NCI-H510A treated with DMSO at 0.1 percent for 48 hours (cell line): ENCODE measurements at places on chromosomes 4 and X.

- peak; percentile 53 for DNase-seq
Observed at GRCh38 chr4:173056710-173057109, 111.9 kb upstream of the GALNT7 start.

DNA sequence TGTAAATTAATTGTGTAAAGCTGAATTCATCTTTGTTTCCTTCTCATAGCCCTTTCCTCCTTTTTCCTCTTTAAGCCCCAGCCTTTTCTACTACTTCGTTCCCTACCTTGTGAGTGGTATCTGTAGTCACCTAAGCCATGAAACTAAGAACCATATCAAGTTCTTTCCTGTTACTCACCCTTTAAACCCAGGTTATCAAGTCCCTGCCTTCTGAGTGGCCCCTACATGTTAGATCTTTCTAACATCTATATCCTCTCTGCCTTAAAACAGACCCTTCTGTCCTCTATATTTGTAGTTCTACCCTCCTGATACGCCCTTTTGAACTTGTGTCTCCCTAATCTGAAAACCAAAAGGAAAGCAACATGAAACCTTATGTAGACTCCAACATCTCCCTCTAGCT is 7.2 kb downstream of the AP1AR start:
- no peak for DNase-seq

DNA sequence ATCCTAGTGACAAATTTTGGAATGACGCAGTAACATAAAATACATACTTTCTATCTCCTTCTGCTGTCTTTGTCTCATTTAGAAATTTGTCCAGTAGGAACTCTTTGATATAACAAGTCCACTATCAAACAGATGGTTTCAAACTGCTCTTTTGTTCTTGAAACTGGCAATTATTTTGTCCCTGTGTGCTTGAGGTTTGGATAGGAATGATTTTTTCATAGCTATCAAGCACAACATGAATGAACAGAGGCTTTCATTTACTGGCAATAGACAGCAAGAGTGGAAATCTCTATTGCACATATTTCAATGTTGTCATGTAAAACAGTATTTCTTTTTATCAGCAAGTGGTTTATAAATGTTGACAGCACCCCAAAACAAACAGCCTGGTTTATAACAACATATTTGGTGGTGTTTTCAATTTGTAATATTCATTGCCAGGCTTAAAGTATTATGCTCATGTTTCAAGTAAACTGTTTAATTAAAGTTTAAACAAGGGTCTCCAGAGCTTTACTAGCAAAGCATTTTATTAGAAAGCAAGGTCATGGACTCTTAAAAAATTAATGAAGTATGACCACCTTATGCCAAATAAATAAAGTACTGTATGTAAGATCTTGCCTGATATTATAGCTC is 60.0 kb downstream of the TIGD2 start:
- DNase-seq = no peak

DNA sequence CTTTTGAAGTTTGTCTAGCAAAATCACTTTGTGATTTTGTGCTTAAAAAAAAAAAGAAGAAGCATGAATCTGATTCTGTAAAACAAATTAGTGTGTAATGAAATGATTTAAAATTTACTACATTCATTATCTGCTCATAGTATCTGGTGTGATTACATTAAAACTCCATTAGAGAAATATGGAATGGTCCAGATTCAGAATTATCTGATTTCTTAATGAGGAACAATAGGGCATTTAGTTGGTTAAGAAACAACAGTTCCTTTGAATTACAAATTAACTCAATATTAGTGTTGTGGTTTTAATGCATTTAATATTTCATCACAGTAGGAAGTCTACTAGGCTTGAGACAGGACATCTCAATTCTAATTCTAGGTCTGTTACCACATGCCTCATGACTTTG is 57.9 kb upstream of the PDHA1 start:
- no peak for DNase-seq

- no peak for DNase-seq
Observed at GRCh38 chr4:152885185-152885584, 50.9 kb upstream of the FHDC1 start.

- DNase-seq = no peak
Observed at GRCh38 chr4:142129931-142130330, 493.5 kb downstream of the IL15 start.

DNA sequence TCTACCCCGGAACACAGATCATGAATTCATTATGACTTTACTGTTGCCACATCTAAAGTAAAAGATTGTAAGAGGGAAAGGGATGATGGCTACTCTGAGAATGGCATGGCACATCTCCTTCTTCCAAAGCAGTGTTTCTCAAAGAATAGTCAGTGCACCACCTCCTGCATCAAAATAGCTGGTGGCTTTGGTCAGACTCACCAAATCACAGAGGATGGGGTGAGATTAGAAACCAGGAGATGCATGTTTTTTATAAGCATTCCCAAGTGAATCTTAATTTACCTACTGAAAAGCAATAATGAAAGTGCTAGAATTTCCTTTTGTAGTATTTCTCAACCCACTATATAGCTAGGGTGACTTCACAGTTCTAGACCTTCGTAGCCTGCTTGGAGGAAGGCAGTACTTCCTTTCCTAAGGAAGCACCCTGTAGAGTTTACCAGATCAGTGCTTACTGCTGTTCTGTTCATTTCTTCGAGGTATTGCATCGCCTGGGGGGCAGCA is 340.8 kb upstream of the KLF3 start:
- DNase-seq = no peak

DNA sequence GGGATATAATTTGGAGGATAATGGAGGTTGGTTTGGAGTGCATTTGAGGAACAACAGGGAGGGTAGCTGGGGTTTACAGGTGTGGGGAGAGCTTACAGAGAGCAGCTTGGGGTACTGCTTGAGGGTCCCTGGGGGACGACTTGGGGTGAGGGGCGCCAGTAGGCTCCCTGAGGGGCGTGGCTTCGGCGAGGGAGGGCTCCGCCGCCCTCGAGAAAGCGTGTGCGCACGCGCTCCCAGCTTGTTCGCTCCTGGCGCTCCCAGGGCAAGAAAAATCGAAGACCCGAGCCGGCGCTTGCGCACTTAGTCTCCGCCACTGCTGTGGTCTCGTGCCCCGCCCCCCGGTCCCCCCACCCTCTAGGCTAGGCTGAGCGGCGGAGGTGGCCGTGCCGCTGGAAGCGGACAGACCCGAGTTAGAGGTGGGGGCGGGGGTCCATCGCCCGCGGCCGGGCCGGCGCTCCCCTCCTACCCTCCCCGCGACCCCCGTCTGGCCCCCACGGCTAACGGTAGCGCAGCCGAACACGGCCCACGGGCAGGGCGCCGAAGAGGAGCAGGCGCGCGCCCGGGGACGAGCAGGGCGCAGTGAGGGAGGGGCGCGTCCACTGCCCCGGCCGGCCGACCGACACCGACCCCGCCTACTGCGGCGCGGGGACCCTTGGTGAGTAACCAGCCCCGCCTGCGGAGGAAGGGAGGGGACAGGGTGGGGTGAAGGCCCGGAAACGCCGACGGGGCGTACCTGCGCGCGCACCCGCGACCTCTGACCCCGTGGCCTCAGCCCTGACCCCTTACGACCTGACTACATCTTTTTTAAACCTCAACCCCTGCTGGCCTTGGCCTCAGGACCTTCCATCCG is 5.4 kb upstream of the CCDC120 start:
- DNase-seq = peak; percentile 44

- no peak for DNase-seq
Observed at GRCh38 chr4:181488926-181489325, 754.3 kb upstream of the TENM3 start.

- DNase-seq = no peak
Observed at GRCh38 chrX:18031726-18032375, 170.8 kb upstream of the RAI2 start.

DNA sequence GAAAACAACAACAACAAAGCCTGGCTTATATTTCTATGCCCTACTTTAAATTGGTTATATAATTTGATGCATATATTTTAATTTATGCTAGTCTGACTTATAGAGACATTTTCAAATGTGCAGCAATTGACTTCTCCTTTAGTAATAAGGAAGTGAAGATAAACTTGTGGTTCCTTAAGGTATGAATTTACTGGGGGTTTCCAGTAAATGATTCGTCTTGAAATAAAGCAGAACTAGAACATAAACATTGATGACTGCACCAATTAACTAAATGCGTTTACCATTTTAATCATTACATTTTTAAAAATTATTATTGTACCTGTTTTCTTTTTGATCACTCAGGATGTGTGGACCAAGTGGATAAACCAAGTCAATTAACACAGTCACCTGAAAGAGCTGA is 99.6 kb upstream of the CCSER1 start:
- no peak for DNase-seq

DNA sequence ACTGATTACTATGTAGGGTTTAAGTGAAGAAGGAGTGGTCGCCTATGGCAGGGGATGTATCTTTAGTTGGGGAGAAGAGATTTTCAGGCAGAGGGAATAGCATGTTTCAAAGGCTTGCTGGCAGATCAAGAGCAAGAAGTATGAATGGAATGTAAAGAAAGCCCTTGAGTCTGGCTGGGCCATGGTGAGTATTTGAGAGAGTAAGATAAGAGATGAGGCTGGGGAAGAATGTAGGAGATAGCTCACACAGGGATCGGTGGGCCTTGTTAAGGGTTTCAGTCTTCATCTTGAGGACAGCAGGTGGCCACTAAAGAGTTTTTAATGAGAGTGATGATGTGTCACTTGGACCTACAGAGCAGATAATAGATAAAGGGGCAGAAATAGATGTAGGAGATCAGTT is 319.1 kb upstream of the RPS6KA3 start:
- DNase-seq = no peak

GRCh38 chr4:41537292-41537890 is 566 bp upstream of the LIMCH1 start:
- no peak for DNase-seq

DNA sequence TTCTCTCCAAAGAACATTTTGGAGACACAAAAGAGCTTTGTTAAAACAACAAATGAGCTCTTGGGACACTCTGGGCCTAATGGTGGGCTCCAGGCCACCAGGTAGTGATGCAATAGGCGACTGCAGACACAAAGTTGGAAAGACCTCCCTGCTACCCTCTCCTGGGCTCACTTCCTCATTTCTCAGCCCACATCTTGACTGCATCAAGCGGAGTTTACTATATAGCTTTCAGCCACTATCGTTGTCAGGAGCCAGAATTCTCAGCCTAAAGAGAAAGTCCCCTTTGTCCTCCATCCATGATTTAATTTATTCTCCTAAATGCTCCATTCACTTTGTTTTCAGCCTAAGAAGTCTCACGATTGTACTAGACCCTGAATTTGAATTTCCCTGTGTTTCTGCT is 114.9 kb downstream of the EFHC2 start:
- DNase-seq = no peak

DNA sequence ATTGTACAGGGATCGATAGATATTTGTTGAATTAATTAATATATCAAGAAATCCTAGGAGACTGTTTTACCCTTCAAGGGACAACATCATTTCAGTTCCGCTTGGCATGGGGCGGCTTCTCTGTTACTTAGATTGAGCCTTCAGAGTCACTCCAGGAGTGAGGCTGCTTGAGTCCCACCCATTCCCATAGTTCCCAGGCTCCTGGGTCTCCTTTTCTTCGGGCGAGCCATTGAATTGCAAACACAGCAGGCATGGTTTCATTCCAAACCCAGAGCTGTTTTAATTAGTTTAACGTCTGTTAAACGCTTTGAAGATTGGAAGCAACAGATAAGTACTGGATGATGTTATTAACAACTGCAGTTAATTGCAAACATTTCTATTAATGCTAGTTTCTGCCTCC is 571 bp upstream of the EDA start:
- DNase-seq = no peak

GRCh38 chr4:79977131-79977840 is 95.7 kb downstream of the ANTXR2 start:
- no peak for DNase-seq

DNA sequence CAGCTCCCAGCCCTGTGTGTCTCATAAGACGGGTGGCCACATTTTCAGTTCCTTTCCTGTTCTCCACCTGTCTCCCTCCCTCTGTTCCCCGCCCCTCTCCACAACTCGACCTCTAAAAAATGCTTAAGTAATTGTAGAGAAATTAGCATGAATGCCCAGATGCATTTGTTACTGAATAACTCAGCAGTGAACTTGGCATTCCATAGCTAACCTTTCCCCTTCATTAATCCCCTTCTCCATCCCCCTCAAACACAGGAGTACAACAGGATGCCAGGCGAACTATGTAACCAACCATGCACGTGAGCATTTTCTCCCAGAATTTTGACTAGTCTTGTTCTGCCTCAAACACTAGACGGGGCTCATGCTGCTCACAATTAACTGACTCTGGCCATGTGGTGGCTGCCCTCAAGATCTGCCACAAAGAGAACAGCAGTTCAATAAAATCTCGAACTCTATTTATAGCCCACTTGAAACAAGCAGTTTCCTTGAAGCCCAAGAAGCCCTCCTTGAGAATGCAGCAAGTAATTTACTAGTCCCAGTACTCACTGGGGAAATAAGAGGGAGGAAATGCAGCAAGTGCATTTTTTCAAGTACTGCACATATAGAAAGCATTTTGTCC is 351.2 kb downstream of the ARHGAP24 start:
- peak; percentile 16 for DNase-seq

- no peak for DNase-seq
Observed at GRCh38 chrX:134324359-134324758, 87.4 kb downstream of the CCDC160 start.

GRCh38 chr4:121791481-121791880 is 9.6 kb upstream of the EXOSC9 start:
- DNase-seq = no peak

DNA sequence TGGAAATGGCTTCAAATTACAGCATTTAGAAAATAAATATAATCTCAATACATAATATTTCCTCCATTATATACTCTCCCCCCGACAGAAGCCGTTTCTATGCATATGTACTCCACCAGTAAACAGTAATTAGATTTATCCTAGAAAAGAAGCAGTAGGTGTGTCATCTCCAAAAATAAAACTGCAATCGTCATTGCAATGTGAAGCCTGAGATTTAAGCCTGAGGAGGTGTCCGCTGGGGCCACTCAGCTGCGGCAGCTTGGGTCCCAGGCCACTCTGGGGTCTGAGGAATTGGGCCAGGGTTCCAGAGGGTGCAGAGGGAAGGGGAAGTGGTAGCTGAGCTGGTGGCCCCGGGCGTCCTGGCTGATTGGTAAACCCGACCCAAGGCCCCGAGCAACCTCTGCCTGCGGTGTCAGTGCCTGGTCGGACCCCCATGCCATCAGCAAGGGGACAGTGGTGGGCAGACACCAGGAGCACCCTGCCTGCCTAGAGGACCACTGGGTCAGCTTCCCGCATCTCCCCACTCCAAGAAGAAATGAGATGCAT is 7.8 kb upstream of the MXD4 start:
- DNase-seq = no peak

GRCh38 chr4:77142646-77143028 is 14.4 kb upstream of the CCNG2 start:
- no peak for DNase-seq

DNA sequence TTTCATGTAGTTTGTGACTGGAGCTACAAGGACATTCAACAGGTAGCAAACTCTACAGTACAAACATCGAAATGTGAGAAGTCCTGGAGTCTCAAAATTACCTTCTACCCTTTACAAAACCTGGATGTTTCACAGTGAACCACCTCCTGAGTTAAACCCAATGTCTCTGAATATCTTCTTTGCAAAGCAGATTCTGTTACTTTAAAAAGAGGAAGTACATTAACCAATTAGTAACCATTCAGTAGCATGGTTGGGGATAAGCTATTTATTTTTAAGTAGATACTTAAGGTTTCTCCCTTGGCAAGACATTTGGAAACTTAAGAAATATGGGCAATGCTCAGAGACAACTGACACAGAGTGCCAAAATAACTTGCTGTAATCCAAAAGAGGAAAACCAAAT is 371.9 kb upstream of the NWD2 start:
- DNase-seq = no peak

- no peak for DNase-seq
Observed at GRCh38 chr4:20496068-20496467, 204.2 kb upstream of the PACRGL start.

GRCh38 chr4:161696944-161697343 is 466.9 kb downstream of the FSTL5 start:
- DNase-seq = no peak
